ENCODE measurements at places on chromosomes 1 and 21.

- DNase-seq, result no peak
Observed at GRCh38 chr1:148362626-148363438, 120.3 kb downstream of the PPIAL4G start.

DNA sequence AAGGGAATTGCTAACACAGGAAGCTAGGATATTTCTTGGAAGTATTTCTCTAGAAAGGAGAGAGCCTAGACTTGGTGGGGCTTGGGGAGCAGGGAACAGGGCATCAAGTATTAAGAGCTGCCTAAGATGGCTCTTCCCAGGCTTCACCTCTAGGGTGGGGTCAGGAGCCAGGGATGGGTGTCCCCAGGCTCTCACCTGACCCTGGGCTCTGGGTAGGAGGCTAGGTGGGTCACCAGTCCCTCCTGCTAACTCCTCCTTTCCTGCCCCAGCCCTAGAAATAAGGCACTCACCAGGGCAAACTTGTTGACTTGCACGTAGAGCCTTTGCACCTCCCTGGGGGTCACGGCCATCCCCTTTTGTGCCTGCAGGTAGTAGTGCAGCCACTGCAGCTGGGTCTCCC is 15.0 kb downstream of the ETNK2 start:
- no peak for DNase-seq

DNA sequence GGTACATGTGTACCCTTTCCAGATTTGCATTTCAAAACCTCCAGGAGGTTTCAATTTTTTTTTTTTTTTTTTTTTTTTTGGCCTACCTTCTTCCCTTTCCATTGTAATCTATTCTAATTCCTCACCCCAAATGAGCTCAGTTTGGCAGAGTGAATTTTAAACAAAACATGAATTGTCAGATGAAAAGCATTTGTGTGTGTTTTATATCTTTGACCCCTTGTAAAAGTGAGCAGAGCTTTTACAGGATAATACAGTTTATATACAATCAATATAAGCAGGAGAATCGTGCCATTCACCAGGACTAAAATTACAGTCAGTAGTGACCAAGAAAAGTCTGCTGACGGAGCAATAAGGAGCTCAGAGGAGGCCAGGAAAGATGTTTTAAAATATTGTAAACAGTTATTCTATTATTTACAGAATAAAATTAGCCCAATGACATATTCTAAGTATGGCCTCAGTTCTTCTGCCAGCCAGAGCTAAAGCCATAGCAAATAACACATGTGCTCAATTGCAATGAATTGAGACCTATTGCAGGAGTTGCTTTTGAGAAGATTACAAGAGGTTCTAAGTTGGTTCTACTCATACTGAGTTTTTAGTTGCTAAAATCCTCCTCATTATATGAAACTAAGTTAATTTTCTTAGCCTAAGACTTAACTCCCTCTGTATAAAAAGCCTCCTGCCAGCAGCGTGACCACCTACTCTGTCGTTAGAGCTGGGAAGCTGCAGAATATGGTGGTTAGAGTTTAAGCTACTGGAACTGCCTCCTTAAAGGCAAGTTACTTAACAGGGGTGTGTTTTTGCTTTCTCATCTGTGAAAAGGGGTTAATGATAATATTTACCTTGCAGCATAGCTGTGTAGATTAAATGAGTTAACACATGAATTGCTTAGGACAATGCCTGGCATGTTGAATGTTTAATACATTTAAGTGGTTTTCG is 50.8 kb upstream of the ZNF326 start:
- DNase-seq, result no peak

DNA sequence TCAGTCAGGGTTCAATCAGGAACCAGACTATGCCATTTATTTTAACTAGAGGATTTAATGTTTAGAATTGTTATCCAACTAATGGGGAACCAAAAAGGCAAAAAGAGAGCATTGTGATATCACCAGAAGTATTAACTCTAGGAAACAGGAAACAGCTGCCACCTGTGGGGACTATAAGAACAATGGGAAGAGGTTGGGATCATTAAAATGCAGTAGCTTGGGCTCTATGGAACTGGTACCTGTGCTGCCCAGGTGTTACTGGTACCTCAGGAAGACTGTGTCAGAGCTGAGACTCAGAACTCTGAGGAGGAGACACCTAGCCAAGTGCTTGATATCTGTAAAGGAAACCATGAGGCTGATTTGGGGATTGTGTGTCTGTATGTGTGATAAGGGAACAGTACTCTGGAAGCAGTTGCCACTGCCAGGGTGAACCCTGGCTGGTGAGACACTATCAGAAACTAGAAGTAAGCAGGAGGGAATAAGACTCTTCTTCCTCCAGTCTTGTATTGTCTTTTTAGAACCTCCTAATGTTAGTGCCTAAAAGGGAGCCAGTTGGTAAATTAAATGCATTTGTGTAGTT is 49.4 kb downstream of the MAN1A2 start:
- DNase-seq, result no peak

GRCh38 chr1:115572710-115573109 is 69.1 kb upstream of the VANGL1 start:
- no peak for DNase-seq

DNA sequence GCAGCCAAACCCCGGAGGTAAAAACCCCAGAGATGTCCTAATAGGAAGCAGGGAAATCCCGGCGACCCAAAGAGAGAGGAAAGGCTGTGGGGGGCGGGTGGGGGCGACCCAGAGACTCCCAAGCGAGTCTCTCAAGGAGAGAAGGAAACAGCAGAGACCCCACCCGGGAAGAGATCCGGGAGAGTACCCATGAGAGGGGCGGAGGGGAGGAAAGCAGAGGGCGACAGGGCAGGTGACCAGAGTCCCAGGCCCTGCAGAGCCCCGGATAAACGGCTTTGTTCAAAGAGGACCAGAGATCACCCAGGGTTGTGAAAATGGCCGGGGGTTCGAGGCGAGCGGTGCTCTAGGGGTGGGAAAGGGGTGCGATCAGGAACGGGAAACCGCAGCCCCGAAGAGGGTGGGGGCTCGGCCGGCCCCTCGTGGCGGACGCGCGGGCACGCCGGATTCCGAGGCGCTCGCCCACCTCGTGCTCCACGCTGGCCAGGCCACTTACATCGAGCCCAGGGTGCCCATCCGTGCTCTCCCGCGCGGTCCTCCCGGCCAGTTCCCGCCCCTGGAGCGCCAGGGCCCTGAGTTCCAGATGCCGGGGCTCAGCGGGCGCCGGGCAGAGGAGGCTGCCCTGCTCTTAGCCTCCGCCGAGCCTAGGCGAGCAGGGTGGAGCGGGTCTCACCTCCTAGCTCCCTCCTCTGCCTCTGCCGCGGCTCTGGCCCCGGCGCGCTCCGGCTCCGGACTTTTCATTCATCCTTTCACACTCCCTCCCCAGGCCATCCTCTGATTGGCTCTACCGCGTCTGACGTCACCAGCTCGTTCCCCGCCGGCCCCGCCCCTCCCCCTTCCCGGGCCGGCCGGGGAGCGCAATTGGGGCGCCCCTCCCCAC is 52.3 kb downstream of the RHBG start:
- no peak for DNase-seq

DNA sequence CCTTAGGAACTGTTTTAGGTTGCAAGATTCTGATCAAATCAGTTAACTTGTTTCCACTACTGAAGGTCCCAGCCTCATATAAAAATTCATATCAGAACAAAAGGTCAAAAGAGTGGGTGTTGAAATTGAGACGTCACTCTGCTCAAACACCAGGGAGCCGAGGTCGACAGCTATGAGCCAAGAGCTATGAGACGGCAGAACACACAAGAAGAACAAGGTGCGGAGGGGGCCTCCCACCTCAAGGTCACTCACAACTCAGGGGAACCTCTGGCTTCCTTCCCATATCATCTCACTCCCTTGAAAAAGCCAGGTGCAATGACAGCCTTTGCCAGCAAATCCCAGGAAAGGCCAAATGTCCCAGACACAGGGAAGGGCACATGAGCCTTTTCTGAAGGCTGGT is 749 bp downstream of the SEC16B start:
- no peak for DNase-seq

DNA sequence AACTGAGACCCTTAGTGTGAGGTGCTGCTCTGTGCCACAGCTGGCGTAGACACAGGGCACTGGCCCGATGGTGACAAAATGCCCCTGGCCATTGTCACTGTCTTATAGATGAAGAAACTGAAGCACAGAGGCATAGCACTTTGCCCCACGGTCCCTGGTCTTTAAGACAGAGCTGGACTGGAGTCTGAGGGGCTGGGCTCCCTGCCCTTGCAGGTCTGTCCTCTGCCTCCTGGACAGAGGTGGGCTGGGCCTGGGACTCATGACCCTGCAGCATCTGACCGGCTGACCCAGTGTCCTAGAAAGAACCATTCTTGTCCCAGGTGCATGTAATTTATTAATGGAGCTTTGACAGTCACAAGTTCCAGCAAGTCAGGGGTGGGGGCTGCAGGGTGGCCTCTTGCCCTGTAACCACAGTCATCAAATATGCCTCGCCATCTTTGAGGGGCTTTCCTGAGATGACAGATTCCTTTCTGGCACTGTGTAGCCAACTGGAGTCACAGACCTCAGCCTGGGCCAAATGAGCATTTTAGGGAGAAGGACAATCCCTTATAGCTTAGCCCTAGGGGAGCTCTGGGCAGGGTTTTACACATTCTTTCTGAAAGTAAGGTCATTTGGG is 6.1 kb downstream of the SLFNL1 start:
- no peak for DNase-seq

DNA sequence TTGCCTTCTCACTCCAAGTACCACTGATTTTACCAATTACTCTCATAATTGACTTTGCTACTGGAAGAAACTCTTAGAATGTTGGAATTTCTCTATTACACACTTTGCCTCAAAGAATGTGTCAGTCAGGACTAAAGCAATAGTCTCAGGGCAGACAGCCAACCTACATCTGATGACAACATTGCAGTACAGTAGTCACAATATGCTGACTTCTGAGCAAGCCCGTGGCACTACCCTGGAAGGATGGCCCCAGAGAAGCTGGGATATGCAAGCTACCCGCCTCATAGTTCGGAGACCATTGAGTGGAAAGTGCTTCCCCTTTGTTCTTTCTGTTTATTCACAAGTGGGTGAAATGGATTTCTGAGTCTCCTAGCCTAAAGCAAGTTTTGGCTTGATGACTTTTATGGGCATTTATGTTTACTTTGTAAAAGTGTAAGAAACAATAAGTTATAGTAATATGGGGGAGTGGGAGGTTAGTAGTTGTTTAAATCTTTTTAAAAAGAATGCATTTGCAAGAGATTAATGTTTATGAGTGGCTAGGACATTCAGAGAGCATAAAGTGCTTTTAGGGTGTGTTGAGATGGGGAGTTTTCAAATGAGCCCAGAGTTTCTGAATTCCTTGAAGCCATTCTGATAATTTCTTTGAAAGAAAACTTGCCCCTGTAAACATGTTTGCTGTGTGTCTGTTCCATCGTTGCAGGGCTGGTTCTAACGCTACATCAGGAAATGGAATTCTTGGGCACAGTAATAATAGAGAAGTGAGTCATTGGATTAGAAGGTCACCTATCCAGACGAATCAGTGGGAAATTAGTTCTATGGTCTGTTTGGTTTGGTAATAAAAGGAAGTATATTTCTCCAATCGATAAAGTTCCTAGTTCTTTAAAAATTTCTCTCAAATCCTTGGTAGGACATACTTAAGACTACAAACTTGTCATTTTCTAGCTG is 63.8 kb downstream of the LMO4 start:
- no peak for DNase-seq

DNA sequence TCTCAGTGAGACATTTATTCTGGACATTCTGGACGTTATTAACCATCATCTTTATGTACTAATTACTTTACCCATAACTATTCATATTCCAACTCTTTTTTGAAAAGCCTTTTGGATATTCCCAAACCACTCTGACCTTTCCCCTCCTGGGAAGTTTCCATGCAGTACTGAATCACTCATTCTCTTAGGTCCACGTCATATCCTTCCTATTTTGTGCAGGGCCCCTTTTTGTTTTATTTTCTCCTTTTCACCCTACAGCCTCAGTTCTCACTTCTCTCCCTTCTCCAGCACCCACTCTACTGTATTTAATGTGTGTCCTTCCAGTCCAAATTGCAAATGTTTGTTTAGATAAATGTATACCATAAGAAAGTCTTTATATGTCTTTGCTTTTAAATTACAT is 16.4 kb upstream of the ATP1A1 start:
- no peak for DNase-seq

DNA sequence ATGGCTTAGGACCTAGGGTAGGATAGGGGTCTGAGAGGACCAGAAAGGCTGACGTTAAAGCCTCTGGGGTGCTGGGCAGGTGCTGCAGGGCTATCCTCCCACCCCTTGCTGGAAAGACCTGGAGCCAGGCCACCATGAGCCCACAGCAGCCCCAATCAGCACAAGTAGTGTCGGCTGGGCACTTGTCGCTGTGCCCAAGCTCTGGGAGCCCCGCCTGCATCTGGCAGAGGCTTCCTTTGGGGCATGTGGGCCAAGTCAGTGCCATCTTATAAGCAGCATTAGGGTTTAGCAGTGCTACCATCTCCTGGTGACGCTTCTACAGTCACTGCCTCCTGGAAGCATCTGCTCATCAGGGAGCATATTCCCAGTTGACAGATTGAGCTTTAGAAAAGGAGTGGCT is 31.3 kb downstream of the MAN1C1 start:
- DNase-seq, result no peak

GRCh38 chr1:212030936-212031528 is 4.3 kb downstream of the INTS7 start:
- no peak for DNase-seq

- DNase-seq, result no peak
Observed at GRCh38 chr21:36626791-36627190, 72.1 kb upstream of the SIM2 start.

DNA sequence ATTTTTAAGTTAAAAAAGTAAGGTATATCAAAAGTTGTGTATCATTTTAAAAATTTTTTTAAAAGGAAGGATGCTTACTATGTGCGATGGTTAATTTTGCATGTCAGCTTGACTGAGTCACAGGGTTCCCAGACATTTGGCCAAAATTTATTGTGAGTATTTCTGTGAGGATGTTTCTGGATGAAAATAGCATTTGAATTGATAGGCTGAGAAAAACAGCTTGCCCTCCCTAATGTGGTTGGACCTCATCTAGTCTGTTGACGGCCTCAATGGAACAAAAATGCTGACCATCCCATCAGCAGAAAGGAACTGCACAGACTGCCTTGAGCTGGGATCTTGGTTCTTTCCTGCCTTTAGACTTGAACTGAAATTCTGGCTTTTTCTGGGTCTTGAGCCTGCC is 724.5 kb downstream of the NCAM2 start:
- no peak for DNase-seq

DNA sequence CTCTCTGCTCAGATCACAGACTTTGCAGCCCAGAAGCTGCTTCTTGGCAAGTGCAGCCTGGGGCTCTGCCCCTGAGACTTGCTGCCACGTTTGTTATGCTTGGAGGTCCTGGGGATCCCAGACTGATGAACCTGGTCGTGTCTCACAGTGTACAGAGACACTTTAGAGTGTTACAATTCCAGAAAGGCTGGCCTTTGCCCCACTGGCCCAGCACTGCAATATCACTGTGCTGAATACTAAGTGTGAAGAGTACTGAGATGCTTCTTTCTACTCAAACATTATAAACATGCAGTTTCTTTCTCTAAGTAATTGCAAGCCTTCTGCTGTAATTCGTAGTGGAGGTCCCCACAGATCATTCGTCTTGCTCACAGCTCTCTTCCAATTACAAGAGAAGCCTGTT is 133.2 kb downstream of the MAP3K21 start:
- DNase-seq, result no peak

GRCh38 chr1:186188736-186189135 is 186.3 kb downstream of the TPR start:
- no peak for DNase-seq

Measured in GF-D8 (cell line).